ENCODE measurements at places on chromosomes 4 and X.

- DNase-seq, result no peak
Observed at GRCh38 chr4:102543030-102543928, 42.1 kb downstream of the NFKB1 start.

- DNase-seq, result no peak
Observed at GRCh38 chr4:105061136-105061696, 85.5 kb upstream of the TET2 start.

DNA sequence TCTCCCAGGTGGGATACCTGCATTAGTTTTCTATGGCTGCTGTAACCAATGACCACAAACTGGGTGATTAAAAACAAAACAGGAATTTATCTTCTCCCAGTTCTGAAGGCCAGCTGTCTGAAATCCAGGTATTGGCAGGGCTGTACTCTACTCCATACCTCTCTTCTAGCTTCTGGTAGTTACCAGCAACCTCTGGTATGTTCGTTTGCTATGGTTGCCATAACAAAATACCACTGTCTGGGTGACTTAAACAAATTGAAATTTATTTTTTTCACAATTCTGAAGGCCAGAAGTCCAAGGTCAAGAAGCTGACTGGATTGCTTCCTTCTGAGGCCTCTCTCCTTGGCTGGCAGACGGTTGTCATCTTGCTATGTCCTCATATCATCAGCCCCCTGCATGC is 642.1 kb upstream of the TENM3 start:
- DNase-seq, result no peak

DNA sequence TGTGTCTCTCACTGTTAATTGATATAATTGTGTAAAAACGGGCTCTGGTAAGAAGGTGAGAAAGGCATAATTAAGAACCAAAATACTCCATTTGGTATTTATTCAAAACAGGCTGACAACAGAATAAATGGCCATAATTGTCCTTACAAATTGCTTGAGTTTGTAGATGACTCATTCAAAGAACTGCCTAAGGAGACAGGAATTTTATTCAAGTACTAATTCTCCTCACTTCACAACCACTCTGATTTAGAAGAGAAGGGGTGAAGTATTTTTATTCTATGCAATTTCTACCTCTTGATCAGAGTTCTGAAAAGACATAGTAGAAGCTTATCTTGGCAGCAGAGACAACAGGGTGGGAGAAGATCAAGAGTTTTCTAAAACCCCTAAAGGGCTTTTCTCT is 43.1 kb downstream of the ATP11C start:
- DNase-seq, result no peak

GRCh38 chr4:168679819-168680218 is 183.0 kb downstream of the PALLD start:
- no peak for DNase-seq

All from SHP77 (cell line).